Placental epithelial cell (primary cell): ENCODE measurements at places on chromosomes 6 and 20. TPM values are rescaled to one million over a fixed set of nuclear protein-coding genes. Genes with fewer than 3 reads are reported as not detected.

HLA-DRA gene
- not detected in 2 replicates for total RNA-seq

COL9A3 gene
- 3.1 and 7.0 TPM in 2 replicates for total RNA-seq

PRKN gene
- 0.22 and 2.7 TPM in 2 replicates for total RNA-seq

CHD6 gene
- 25.9 and 38.5 TPM in 2 replicates for total RNA-seq

METTL24 gene
- not detected in 2 replicates for total RNA-seq

LST1 gene
- total RNA-seq: not detected in 2 replicates

UNC5CL gene
- total RNA-seq: 0.22 and 0.39 TPM in 2 replicates

RPP40 gene
- 5.9 and 15.1 TPM in 2 replicates for total RNA-seq

SRMS gene
- total RNA-seq: not detected in 2 replicates

PTGIS gene
- 0.11 and 0.39 TPM in 2 replicates for total RNA-seq

PTK6 gene
- total RNA-seq: under 0.01 and 0.22 TPM in 2 replicates

F13A1 gene
- total RNA-seq: not detected in 2 replicates

ROS1 gene
- total RNA-seq: under 0.01 TPM in 1 of 2 replicates, not detected in the other

MOXD1 gene
- total RNA-seq: 71.0 and 119 TPM in 2 replicates

DUSP15 gene
- total RNA-seq: not detected in 2 replicates

RBBP9 gene
- total RNA-seq: 11.8 and 28.0 TPM in 2 replicates

BFSP1 gene
- total RNA-seq: 2.6 and 7.5 TPM in 2 replicates

PM20D2 gene
- 1.6 and 2.6 TPM in 2 replicates for total RNA-seq

LY6G6D gene
- not detected in 2 replicates for total RNA-seq

SPAG4 gene
- total RNA-seq: 2.7 and 12.2 TPM in 2 replicates

MLIP gene
- not detected in 2 replicates for total RNA-seq

TMC2 gene
- total RNA-seq: not detected in 2 replicates

GPR63 gene
- 2.1 and 2.7 TPM in 2 replicates for total RNA-seq

PGC gene
- not detected in 2 replicates for total RNA-seq

AFDN gene
- 116 and 132 TPM in 2 replicates for total RNA-seq

NOX3 gene
- total RNA-seq: not detected in 2 replicates

IPCEF1 gene
- 0.11 and 1.2 TPM in 2 replicates for total RNA-seq

FHL5 gene
- not detected in 2 replicates for total RNA-seq

SPINT4 gene
- not detected in 2 replicates for total RNA-seq

IMPG1 gene
- total RNA-seq: not detected in 2 replicates

GSTA3 gene
- total RNA-seq: not detected in 2 replicates

RSPO3 gene
- total RNA-seq: not detected in 2 replicates

ZC3H12D gene
- 0.39 and 0.43 TPM in 2 replicates for total RNA-seq

STMN3 gene
- 0.76 and 2.0 TPM in 2 replicates for total RNA-seq

FAM209B gene
- total RNA-seq: not detected in 2 replicates

CST4 gene
- total RNA-seq: not detected in 2 replicates

MEI4 gene
- 0.22 TPM in 1 of 2 replicates, not detected in the other for total RNA-seq

ZMYND8 gene
- total RNA-seq: 32.6 and 45.5 TPM in 2 replicates

HLA-DQA1 gene
- total RNA-seq: not detected in 2 replicates

SLC32A1 gene
- total RNA-seq: not detected in 2 replicates

CENPB gene
- total RNA-seq: 80.5 and 93.8 TPM in 2 replicates

RNF39 gene
- 0.65 and 1.2 TPM in 2 replicates for total RNA-seq

CST5 gene
- total RNA-seq: not detected in 2 replicates

EHMT2 gene
- 47.1 and 61.5 TPM in 2 replicates for total RNA-seq

TRAPPC3L gene
- total RNA-seq: not detected in 2 replicates
